Pulmonary artery endothelial cell (primary cell): ENCODE measurements at places on chromosomes 12 and 14.

DNA sequence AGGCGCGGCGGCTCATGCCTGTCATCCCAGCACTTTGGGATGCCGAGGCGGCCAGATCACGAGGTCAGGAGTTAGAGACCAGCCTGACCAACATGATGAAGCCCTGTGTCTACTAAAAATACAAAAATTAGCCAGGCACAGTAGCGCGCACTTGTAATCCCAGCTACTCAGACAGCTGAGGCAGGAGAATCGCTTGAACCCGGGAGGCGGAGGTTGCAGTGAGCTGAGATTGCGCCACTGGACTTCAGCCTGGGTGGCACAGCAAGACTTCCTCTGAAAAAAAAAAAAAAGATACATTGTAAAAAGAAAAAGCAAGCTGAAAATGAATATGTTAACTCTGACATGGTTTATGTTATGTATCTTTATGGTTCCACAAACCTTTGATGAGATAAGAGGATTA, 33.6 kb downstream of the RPGRIP1 start:
- DNase-seq, result no peak

DNA sequence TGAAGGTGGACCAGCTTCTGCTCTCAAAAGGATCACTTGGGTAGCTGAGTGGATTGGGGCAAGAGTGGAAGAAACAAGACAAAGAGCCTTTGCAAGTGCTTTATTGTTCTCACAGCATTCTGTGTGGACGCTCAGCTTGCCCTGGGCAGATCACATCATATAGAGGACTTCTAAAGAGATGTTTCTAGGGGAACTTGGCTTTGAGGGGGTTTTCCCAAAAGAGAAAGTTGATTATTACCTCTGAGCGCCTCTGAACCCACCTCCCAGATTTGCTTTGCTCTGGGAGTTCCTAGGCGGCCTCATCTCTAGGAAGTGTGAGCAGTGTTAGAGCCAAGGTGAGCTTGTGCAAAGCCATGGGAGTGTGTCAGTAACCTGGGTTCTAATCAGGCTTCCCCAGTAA, 81.7 kb downstream of the RIN3 start:
- no peak for DNase-seq

DNA sequence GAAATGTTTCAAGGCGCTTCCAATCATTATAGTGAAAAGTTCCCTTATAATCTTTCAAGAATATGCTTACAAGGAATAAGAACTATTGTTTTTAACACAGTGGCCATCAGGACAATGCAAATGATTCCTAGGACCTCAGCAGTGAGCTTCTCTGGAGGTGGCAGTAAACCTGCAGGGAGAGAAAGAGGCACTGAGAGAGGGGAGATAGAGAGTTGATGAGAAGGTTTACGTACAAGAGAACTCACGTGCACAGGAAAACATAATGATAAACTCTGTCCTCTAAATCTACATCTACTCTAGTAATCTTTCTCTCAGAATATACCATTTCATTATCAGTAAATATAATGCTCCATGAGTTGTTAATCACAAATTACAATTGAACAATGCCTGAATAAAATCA, 715 bp downstream of the KLRC4 start:
- no peak for DNase-seq

GRCh38 chr14:54251356-54251755, 145.5 kb upstream of the CDKN3 start:
- DNase-seq, result no peak

- no peak for DNase-seq
Observed at GRCh38 chr12:120725151-120725658, 421 bp upstream of the ACADS start.

GRCh38 chr14:25837551-25837965, 760.3 kb downstream of the NOVA1 start:
- no peak for DNase-seq
